WTC11 (cell line): ENCODE measurements at places on chromosomes 7 and 10.

DNA sequence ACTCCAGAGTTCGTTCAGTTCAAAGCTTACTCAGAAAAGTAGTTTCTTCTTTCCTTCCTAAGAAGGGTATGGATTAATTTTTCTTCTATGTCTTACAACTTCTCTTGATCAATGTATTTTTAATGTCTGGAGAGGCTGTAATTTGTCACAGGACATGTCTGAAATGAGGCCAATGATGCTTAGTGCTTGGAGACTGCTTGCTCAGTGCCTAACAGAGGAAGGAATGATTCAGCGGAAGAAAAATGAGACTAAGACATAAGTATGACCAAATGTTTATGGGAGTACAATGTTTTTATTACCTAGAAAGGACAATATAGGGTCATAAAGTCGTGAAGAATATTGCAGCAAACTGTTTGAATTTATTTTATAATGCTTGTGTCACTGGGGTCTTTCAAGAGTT, 43.3 kb downstream of the GPR37 start:
- DNase-seq: no peak

DNA sequence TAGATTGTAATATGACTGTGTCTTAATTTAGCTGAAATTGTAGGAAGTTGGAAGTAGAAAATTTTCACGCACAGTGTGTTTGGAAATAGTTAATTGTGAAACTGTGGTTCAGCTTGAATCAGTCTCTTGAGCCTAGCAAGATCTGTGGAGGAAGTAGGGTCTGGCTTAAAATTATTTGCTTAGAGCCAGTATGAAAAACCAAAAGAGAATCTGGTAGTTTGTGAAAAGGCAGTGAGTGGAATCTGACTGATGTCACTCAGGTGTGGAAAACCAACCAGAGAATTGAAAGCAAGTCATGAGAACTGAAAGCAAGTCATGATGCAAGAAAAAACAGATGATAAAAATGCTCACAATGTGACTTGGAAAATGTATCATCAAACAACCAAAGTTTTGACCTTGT, 11.5 kb downstream of the LIPJ start:
- DNase-seq: no peak

- no peak for DNase-seq
Measured at GRCh38 chr7:46859963-46860475, 721.9 kb downstream of the TNS3 start.

- DNase-seq: no peak
Measured at GRCh38 chr7:105748701-105749100, 127.7 kb downstream of the ATXN7L1 start.

- no peak for DNase-seq
Measured at GRCh38 chr7:77428777-77429231, 12.7 kb upstream of the GSAP start.

DNA sequence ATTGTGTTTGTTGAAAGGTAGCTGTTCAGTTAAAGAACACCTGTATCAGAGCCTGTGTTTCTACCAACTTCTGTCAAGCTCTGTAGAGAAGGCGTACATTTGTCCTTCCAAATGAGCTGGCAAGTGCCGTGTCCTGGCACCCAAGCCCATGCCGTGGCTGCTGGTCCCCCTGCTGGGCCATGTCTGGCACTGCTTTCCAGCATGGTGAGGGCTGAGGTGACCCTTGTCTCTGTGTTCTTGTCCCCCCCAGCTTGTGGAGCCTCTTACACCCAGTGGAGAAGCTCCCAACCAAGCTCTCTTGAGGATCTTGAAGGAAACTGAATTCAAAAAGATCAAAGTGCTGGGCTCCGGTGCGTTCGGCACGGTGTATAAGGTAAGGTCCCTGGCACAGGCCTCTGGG, 154.9 kb downstream of the EGFR start:
- DNase-seq: no peak

DNA sequence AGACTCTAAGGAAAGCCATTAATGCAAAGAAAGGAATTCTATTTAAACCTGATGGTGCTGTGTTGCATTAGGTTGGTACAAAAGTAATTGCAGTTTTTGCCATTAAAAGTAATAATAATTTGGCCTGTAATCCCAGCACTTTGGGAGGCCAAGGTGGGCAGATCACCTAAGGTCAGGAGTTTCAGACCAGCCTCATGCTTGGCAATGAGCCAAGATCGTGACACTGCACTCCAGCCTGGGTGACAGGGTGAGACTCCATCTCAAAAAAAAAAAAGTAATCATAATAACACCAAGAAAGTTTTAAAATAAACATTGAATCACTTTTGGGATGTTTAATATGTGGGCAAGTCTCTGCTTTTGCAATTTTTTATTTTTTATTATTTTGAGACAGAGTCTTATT, 107.3 kb upstream of the FRMD4A start:
- DNase-seq: no peak

- no peak for DNase-seq
Measured at GRCh38 chr7:116647861-116648260, 24.1 kb upstream of the MET start.

GRCh38 chr10:74307061-74307651, 156.1 kb downstream of the ADK start:
- no peak for DNase-seq

GRCh38 chr7:142334236-142334635, 76.4 kb upstream of the PRSS58 start:
- no peak for DNase-seq

DNA sequence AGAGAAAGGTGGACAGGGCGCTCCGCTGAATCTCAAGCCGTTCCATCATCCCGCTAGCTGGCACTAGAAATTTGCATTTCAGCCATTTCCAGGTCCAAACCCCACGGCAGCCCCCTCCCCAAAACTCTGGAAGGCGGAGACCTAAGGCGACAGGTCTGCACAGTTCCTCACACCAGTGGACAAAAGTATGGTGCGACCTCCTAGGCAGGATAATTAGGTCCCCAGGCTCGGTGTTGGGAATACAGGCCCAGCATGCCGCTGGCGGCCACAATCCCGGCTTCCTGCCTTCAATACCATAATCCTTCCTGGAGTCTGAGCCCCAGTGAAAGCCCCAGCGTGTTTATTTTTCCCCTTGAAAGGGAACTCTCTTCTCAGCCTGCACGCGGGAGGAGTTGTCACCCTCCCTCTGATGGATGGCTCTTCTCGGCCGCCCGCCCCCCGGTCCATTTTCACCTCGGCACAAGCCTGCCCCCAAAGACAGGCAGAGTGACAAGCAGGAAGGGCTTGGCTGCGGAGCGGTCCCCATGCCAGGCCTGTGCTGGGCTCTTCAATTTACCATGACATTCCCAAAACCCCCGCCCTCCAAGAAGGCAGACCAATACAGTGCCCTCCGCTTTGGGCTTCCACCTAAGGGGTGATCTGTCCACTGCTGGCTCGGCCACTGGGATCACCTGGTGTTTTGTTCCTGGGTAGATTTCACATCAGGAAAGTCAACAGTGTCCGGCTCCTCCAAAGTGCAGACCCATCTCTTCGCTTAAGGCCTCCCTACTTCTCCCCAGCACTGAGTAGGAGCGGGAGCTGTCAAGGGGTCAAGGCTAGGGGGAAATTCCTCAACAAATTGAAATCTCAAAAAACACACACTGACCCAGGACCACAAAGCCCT, 2.2 kb downstream of the FGFR2 start:
- DNase-seq: peak; percentile 53

- DNase-seq: no peak
Measured at GRCh38 chr7:4782333-4783291, 7.2 kb downstream of the AP5Z1 start.

- DNase-seq: no peak
Measured at GRCh38 chr7:19560111-19560883, 148.5 kb downstream of the POLR1F start.

DNA sequence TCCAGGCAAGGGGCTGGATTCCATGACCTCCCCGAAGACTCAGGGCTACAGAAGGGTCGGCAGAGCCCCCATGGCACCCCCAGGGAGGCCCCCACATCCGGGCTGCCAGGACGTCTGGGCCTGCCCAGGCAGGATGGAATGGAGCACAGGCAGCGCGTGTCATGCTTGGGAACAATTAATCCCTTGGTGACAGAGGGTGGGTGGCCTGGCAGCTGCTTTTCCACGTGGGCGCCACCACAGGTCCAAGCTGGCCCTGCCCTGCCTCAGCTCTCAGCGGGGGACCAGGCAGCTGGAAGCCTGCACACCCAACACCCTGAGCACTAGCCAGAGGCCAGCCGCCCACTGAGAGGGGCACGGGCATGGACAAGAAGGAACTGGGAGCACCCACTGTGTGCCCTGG, 11.4 kb downstream of the ELN start:
- DNase-seq: no peak

- DNase-seq: no peak
Measured at GRCh38 chr10:100705139-100705538, 40.2 kb upstream of the PAX2 start.

DNA sequence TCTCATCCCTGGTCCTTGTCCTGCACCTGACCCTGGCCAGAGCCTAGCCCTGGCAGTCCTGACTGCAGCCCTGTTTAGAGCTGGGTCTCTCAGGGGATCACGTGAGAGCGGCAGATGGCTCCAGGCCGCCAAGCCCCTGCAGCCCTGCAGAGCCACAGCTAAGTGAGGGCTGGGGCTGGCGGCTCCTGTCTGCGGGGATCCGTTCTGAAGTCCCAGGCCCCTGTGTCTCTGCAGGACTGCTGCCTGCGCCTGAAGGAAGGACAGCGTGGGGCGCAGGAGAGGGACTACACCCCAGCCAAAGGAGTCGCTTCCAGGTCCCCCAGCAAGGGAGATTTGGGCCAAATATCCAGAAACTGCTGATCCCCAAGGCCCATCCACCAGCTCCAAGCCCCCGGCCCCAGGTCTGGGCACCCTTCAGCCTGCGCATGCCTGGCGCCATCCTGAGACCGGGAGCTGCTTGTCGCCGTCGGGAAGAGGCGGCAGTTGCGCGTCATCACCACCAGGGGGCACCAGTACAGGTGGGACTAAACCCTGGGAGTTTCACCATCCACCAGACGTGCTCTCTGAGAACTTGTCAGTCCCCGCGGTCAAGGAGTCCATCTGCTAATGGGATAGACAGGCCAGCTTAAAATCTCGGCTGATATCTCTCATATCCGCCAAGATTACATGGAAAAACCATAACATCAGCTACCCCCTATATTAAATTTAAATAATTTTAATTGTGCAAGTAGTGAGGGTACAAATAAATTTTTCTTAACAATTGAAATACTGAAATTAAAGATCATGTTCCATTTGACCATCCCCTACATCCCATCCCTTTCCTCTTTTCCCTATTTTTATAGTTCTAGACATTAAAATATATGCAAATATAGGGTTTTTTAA, 25.1 kb upstream of the GHRHR start:
- peak; percentile 98 for DNase-seq

DNA sequence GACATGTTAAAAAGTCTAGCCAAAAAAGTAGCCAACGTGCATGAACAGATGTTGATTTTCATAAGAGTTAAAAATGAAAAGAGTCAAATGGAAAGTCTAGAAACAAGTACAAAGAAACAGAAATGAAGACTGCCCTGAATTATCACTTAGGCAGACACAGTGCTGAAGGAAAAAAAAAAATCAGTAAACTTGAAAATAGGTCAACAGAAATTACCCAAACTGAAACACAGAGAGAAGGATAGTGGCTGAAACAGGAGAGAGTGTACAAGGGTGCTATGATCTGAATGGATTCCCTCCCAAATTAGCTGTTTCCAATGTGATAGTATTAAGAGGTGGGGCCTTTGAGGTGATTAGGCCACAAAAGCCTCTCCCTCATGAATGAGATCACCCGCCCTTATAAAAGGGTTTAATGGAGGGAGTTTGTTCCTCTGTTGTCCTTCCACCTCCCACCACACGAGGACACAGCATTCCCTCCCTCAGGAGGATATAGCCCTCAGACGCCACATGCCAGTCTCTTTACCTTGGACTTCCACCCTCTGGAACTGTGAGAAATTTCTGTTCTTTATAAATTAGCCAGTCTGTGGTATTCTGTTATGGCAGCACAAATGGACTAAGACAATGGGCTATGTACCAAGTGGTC, 249.7 kb downstream of the AHR start:
- peak; percentile 23 for DNase-seq

GRCh38 chr7:40095230-40095629, 39.2 kb downstream of the MPLKIP start:
- DNase-seq: no peak

DNA sequence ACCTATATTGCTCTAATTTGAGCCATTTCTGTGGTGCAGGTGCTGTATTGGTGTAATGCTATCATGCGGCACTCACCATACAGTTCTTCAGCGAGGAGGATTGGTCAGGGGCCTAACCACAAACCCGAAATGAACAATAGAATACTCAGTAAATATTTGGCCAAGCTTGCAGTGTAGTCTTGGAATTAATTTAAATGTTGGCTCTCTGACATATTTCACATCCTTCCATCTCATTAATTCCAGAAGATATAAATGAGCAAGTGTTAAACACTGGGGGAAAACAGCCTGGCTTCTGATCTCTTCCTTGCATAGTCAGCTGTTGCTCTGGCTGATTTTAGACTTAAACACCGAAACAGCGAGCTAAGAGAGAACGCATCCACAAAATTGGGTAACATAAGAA, 663.1 kb upstream of the GHITM start:
- no peak for DNase-seq

DNA sequence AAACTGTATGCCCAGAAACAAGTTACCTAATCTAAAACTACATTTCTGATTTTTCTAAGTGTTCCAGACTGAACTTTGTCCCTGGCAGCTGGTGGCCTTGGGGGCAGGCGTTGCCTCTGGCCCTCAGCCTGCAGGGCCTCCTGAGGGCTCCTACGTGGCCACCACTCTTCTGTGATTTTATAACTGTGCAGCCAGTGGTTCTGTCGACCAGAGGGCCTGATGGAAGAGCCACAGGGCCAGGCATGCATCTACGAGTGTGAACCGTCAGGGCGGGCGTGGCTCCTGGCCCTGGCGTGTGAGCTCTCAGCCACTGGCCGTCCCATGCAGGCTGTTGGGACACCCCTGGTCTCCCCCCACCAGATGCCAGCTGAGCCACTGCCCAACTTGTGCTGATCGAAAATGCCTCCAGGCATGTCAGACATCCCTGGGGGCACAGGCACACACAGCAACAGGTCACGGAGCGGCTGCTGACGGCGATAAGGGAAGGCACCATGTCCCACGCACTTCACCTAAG, 173.4 kb downstream of the ZMYND11 start:
- DNase-seq: no peak

- peak; percentile 68 for DNase-seq
Measured at GRCh38 chr7:39353615-39354376, 212.4 kb upstream of the YAE1 start.

DNA sequence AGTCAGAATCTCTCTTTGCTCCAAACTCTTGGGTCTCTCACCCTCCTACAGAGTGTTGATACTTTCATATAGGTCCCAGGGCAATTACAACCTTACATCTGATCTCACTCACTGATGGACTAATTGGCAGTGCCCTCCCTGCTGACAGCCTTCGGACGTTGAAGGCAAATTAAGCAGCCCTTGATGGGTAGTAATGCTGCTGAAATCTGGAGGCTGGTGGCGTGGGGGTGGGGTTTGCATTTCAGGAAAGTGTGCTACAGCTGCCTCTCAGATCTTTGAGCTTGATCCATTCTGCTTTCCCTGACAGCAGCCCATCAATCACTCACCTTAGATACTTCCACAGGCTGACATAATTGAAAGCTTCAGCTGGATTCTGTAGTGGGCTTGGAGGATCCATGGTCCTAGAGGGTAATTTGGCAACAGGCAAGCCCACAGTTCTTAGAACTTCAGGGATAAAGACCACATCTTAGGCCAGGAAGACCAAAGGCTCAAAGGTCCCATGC, 349.1 kb upstream of the PODXL start:
- DNase-seq: no peak

GRCh38 chr7:44212581-44213184, 11.9 kb downstream of the YKT6 start:
- peak; percentile 3 for DNase-seq
